ENCODE measurements at places on chromosomes 12 and 14.
A peak's percentile ranks its signal among the peaks of the same experiment; 100 is the strongest.

DNA sequence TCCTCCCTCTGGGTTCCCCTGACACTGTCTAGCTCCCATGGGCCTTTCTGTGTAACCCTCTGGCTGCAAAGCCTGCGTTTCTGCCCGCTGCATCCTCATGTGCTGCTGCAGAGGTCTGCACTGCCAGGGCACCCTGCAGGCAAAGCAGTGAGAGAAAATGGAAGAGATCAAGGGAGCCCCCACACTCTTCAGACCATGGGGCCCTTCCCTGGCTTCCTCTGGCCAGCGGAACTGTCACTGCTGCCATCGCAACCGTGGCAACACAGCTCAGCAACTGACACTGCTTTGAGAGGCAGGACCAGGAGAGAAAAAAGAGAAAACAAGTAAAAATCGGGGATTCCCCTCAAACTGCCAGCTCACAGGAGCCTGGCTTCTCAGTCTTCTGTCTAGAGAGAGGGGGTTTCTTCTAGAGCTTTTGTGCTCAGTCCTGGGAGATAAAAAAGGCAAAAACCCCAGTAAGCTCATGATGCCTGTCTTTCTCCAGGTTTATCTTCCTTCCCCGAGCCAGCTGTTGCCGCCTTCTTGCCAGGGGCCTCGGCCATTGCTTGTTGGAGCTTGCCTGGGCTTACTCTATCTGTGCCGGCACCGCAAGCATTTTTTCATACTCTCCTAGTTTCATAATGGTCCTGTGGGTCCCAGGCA lies 38.9 kb downstream of the C14orf132 start:
- peak; percentile 77 for DNase-seq

DNA sequence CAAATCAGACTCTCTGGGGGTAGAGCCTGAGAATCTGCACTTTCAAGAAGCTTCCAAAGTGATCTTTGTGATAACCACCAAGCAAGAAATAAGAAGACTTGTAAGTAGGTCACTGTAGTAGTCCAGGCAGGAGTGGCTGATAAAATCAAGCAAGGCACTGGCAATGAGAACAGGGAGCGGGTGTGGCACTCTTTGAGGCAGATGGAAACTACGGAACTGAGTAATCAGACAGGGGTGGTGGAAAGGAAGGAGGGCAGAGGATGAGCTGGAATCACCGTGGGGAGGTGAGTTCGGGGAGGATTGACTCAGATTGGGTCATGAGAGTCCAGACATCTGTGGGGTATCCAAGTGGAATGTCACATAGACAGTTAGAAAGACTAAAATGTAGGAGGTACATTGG lies 44.4 kb upstream of the PLXNC1 start:
- no peak for DNase-seq

GRCh38 chr12:75781532-75782046 lies 250.0 kb downstream of the PHLDA1 start:
- no peak for DNase-seq

DNA sequence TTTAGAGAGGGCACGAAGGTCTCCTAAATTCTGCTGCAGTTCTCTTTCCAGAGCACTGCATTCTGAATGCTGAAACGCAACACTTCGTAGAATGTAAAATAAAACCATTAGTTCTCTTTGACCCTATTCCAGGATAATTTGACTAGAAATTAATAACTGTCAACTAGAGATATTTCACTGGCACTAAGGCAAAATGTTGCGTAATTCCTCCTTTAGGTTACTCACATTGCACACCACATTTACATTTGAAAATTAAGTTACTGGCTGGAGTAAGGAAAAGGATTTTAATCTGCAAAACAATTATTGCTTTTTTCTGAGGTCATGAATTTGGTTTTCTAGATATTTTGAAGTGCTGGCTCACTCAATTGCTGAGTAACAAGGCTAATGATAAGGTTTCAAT lies 58.0 kb upstream of the TRHDE start:
- DNase-seq, result no peak

GRCh38 chr12:116320791-116321217 lies 43.3 kb upstream of the MED13L start:
- DNase-seq, result no peak

GRCh38 chr12:49109641-49110463 lies 795 bp downstream of the LMBR1L start:
- DNase-seq, result no peak

- no peak for DNase-seq
Measured at GRCh38 chr14:62189698-62190097, 427.5 kb downstream of the SNAPC1 start.

GRCh38 chr12:52149182-52149641 lies 42.6 kb downstream of the KRT80 start:
- no peak for DNase-seq

GRCh38 chr12:92288561-92288960 lies 142.9 kb upstream of the BTG1 start:
- DNase-seq, result no peak

DNA sequence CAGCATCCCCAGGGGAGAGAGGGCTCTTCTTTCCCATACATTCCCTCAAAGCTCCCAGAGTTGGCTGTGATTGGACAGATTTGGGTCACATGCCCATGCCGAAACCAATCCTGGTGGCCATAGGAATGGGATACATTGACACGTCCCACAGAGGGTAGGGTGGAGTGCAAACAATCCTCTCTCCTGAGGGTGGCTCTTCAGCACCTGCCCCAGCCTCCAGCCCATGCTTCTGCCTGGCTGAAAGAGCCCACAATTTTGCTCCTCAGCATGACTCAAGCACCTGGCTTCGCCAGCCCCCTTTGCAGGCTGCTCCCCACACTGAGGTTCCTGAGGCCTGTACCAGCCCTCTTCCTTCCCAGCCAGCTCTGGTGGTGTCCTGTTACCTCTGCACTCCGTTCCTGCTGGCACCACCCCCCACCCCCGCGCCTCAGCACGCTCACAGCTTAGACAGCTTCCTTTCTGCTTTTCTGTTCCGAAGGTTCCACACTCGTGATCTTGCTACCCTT lies 71.7 kb downstream of the CCDC92 start:
- DNase-seq, result no peak

DNA sequence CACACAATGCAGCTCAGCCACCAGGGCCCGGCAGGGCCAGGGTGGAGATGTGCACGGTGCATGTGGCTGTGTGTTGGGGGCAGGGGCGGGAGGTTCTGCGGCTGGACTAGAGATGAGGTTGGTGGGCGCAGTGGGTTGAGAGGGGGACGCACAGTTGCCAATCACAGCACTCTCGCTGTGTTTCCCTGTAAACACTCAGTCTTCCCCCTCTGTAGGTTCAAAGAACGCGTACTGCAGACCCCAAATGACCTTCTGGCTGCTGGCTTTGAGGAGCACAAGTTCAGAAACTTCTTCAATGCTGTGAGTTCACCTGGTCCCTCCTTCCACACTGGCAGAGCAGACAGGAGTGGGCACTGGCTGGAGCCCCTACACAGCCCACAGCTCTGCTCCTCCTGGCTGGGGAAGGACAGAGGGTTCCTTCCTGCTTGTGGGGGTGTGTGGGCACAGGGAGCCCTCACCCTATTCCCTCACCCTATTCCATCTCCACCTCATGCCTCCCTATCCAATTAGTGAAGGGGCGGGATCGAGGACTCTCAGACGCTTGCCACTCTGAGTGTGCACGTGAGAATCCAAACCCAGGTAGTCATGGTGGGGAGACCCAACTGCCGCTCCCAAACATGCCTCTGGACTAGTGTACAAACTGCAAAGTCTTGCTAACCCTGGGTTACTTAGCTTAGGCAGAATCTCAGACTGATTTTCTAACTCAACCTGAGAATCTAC lies 17.8 kb downstream of the OTUB2 start:
- DNase-seq, result no peak

DNA sequence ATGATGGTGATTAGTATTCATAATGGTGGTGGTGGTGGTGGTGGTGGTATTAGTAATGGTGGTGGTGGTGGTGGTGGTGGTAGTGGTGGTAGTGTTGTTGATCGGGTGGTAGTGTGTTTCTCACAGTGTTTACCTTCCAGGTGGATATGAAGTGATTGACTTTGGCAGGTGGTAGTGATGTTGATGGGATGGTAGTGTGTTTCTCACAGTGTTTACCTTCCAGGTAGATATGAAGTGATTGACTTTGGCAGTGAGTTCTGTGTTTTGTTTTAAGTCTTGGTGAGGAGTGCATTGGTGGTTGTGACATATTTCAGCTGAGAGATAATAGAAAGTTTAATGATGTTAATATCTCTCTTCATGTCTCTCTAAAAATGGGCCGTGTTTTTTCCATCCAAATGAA lies 189.4 kb downstream of the TMTC2 start:
- no peak for DNase-seq

DNA sequence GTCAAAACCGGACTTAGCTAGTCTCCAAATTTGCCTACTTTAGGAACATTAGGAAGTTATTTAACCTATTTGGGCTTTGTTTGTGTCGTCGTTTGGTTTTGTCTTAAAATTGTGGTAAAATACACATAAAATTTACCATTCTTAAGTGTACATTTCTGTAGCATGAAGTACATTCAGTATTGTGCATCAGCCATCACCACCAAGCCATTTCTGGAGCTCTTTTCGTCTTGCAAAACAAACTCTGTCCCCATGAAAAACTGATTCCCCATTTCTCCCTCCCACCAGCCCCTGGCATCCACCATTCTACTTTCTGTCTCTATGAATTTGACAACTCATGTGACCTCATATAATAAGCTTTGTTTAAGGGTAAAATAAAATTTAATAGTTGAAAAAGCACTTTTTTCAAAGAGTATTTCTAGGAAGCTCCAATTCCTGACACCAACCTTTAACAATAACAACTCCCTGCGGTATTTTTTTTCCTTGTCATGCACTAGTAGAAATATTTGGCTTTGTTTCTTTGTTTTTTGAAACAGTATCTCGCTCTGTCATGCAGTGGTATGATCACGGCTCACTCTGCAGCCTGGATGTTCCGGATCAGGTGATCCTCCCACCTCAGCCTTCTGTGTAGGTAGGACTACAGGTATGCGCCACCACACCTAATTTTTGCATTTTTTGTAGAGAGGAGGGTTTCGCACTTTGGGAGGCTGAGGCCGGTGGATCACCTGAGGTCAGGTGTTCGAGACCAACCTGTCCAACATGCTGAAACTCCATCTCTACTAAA lies 3.6 kb upstream of the UBC start:
- no peak for DNase-seq

DNA sequence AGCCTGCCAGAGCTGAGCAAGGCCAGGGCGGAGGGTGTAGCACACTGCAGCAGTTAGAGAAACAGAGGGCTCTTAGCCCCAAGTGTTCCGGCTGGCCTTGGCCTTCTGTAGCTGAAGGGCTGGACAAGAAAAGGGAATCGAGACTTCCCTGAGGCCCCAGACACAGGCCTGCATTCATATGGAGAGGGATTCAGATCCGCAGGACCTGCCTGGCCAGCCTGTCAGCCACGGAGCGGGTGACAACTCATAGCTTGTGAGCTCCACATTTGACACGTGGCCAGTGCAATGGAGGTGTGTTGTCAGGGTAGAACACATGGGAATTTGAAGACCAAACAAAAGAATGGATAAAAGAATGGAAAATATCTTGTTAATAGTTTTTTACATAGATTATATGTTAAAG lies 182.2 kb upstream of the GSC start:
- no peak for DNase-seq

DNA sequence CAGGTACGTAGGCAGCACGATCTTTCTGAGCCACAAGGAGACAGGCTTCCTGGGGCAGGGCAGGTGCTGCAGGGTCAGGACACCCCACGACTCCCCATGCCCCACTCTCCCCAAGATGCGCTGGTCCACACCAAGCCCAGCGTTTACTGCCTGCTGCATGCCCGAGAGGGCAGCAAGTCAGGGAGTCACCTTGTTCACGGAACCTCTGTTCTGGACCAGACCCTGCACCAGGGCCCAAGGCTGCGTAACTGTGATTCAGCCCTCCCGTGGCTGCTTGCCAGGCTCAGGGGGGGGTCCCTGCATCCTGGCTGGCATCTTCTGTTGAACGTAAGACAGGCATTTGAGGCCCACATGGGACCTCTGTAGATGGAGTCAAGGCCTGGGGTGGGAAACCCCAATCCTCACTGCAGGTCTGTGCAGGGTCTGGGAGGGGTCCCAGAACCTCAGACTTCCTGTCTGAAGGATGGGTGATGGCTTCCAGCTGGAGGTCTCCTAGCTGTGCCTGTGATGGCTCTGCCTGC lies 228.6 kb upstream of the RTL1 start:
- no peak for DNase-seq

- no peak for DNase-seq
Measured at GRCh38 chr12:91978143-91978542, 167.5 kb downstream of the BTG1 start.

DNA sequence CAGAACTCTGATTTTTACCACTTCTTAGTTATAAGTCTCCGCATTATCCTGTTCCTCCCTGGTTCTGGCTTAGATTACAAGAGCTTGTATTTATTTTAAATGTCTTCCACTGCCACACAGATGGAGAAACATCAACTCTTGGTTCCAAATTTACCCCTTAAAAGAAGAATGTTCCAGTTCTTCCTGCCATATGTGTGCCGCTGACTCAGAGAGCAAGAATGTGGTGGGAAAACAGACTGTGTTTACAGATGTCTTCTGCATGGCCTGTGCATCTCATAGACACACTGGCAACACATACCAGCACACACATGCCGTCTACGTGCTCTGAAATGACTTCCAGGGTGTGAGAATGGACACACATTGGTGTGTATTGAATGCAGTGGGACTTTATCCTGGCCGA lies 383.0 kb downstream of the LRIG3 start:
- no peak for DNase-seq

DNA sequence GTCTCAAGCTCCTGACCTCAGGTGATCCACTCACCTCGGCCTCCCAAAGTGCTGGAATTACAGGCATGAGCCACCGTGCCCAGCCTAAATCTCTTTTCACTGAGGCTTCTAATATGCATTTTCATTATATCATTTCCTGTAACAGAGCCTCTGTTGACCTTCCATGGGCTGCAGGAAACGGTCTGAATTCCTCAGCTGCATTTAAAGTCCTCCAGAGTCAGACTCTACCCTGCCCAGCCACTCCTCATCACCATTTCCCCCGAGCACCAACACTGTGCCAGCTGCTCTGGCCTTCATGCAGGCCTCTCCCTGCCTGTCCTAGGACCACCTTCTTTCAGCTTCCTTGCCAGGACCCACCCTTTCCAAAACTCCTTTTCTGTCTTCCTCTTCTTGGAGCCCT lies 9.8 kb upstream of the NFKBIA start:
- no peak for DNase-seq

- DNase-seq, result no peak
Measured at GRCh38 chr12:71214511-71215285, 56.9 kb upstream of the TSPAN8 start.

- no peak for DNase-seq
Measured at GRCh38 chr12:94805749-94806529, 155.6 kb upstream of the TMCC3 start.

- DNase-seq, result no peak
Measured at GRCh38 chr12:127923501-127923900, 343.5 kb upstream of the TMEM132C start.

DNA sequence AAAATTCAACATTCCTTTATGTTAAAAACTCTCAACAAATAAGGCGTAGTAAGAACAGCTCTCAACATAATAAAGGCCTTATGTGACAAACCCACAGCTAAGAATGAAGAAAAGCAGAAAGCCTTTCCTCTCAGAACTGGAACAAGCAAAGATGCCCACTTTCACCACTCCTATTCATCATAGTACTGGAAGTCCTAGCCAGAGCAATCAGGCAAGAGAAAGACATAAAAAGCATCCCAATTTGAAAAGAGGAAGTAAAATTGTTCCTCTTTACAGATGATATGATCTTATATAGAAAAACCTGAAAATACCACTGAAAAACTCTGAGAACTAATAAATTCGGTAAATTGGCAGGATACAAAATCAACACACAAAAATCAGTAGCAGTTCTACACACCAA lies 52.1 kb downstream of the STON2 start:
- DNase-seq, result no peak

- no peak for DNase-seq
Measured at GRCh38 chr14:83433618-83434017, 1900.0 kb upstream of the SEL1L start.

GRCh38 chr14:92665661-92666110 lies 82.7 kb downstream of the LGMN start:
- no peak for DNase-seq

Measured in DMS79 (cell line).